ENCODE measurements at places on chromosomes 5 and 9.

- DNase-seq, result no peak
Measured at GRCh38 chr9:109110329-109111021, 9.3 kb downstream of the TMEM245 start.

GRCh38 chr5:161406880-161407279 lies 139.6 kb downstream of the GABRB2 start:
- no peak for DNase-seq

DNA sequence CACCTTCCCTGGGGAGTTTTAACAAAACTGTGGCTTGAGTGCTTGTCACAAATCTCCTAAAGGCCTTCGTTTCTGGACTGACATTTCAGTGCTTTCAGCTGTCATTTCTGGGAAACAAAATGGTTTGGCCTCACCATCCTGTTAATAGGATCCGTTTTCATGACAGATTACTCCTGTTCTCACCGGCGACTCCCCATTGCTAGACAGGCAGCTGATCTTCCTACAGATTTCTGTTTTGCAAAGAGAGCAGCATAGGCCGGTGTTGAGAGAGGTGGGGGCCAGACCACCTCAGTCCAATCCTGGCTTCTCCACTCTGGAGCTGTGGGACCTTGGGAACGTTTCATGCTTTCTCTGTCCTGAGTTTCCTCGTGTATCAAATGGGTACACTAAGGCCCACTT lies 75.5 kb upstream of the OTULINL start:
- DNase-seq, result no peak

DNA sequence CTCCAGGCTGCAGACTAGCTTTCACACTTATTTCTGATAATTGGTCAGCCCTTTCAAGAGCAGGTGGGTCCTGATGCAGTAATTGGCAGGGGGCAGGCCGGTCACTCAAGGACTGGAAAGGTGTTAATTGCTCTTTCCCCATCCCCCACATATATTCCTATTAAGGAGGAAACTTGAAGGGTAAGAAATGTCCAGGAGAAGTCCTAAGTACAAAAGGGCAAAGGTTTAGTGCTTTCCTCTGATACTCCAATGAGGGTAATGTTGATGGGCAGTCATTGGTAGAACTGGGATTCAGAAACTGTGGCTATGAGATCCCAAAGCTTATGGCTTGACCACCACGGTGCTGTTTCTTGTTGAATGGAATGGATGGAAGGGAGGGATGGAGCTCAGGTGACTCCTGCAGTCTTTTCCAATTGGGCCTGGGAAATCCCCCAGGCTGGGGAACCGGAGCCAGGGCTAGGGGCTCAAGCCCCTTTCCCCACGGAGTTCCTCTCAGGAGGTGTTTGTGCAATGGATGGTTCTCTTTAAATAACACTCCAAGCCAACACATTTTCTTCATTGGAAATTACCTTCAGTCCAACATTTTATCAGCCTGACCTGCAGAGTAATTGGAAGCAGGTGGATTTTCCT lies 103.2 kb upstream of the ALDH1B1 start:
- DNase-seq, result no peak

DNA sequence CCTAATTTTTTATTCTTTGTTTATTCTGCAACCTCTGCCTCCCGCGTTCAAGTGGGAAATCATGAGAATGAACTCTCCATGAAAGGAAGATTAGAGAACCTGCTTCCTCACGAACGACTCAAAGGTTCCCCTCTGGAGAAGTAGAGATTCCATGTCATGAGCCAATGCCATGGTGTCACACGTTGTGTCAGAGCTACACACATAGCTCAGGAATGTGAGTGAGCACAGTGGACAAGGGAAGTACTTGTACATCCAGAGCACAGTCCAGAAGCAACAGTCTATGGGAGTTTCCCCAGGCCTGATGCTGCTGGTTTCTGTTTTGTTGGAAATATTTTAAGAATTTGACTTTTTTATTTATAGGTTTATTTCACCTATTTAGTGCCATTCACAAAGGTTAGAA lies 26.8 kb upstream of the PPP2CA start:
- no peak for DNase-seq

- no peak for DNase-seq
Measured at GRCh38 chr5:34914671-34915138, 599 bp downstream of the RAD1 start.

DNA sequence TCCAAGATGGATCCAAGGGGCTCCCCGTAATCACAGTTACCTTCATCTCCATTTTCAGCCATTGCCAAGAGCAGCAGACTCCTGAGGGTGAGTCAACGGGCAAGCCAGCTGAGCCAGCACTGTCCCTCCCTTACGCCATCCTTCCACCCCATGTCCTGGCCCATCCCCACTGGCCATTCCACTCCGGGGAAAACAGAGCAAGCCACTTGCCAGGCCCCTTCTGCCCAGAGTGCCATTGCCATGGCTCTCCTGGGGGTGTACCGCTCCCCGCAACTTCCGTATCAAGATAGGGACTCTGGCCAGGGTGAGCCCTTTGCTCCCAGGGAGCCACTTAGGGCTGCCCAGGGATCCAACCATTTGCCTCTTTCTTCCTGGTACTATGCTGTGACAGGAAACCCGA lies 48.9 kb upstream of the CDKN2AIPNL start:
- no peak for DNase-seq
